ENCODE measurements at places on chromosomes 6 and 20.

GRCh38 chr6:156840606-156841005, 63.4 kb downstream of the ARID1B start:
- no peak for DNase-seq

GRCh38 chr6:42629845-42630244, 66.0 kb downstream of the UBR2 start:
- DNase-seq = no peak

- no peak for DNase-seq
Measured at GRCh38 chr6:121865811-121866210, 430.4 kb downstream of the GJA1 start.

DNA sequence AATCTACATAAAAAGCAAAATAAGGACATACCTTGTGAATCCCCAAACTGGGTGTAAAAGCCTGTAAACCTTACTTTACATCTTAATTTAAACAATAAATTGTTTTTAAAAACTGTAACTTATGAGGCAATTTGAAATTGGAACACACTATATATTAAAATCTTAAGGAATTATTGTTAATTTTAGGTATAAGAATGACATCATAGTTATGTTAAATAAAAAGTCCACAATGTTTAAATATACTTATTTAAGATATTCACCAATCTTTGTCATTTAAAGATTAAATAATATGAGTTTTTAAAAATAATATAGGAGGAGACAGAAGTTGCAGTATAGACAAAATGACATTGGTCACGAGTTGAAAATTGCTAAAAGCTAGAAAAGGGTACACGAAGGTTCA, 621.9 kb upstream of the POU3F2 start:
- no peak for DNase-seq

DNA sequence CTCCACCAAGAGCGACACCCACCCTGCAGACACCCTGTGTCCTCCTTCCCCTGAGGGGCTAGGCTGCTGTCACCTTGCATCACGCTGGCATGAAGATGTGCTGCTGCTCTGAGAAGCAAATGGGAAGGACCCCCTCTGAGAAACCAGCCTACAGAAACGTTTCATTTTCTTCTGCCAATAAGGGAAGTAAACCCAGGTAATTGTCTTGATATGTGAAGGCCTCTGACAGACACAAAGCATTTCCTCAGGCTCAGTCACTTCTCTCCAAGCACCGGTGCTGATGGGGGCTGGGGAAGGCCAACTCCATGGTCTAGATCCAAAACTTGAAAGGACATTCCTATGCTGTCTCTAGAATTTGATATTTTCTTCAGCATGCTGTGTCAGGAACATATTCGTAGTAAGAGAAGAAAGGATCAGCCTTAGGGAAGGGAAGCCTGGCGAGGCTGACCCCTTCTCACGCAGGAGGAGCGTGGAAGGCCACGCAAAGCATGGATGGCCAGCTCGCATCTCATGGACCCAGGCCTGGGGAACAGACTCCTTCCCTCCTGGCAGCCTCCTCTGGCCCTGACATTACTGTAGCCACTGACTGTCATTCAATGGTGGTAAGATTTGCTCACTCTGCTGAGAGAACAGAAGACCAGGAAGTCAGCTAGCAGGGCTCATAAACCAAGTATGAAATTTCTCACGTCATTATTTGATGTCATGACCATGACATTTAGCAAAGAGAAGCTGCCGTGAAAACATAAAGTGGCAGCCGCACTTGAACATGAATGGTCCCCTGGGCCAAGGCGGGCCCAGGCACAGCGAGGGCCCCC, 20.4 kb downstream of the ACSS1 start:
- DNase-seq = no peak

- no peak for DNase-seq
Measured at GRCh38 chr20:17587148-17587547, 17.3 kb downstream of the DSTN start.

- DNase-seq = no peak
Measured at GRCh38 chr6:79377047-79377446, 142.6 kb upstream of the HMGN3 start.

GRCh38 chr20:54041336-54041735, 29.1 kb downstream of the BCAS1 start:
- no peak for DNase-seq

DNA sequence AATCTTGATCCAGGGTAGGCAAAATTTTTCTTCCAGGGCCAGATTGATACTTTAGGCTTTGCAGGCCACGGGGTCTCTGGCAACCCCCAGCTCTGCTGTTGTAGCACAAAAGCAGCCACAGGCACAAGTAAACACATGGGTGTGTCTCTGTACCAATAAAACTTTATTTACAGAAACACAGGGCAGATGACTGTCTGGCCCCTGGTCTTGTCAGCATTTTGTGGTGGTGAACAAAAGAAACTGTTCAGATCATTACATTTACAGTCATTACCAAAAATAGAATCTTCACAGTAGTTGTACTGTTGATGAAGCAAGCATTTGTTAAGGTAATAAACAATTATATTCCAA, 45.0 kb upstream of the KIF25 start:
- DNase-seq = no peak

GRCh38 chr6:150028799-150029198, 3.5 kb upstream of the RAET1L start:
- DNase-seq = no peak

GRCh38 chr6:56692523-56693245, 50.0 kb upstream of the DST start:
- peak; percentile 89 for DNase-seq

DNA sequence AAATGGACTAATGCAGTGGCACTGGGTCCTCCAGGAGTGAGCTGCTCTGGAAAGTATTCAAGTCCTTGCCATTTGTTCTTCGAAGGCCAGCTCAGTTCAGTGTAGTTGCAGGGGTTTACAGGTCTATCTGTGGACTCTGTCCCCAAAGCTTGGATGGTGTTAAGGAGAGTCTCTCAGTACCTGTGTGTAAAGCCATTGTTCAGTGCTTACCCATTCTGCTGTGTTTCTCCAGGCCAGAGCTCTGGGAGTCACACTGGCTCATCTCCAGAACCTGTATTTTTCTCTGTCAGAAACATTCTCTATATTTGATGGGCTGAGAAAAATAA, 66.6 kb downstream of the DTD1 start:
- DNase-seq = no peak

DNA sequence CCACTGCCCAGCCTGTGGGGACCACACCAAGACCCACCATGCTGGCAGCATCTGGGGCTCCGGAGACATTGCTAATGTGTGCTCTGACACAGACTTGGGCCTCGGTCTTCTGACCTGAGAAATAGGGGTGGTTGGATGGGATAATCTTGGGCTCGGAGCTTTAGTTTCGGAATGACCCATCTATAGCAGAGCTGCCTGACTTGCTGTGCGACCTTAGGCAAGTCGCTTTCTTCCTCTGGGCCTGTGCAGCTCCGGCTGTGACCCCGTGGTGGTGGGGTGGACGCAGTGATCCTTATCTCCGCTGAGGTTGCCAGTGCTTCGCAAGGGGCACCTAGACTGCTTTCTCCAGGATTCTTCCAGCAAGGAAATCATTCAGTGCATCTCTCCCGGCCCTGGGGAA, 43.7 kb downstream of the CEBPB start:
- DNase-seq = no peak

DNA sequence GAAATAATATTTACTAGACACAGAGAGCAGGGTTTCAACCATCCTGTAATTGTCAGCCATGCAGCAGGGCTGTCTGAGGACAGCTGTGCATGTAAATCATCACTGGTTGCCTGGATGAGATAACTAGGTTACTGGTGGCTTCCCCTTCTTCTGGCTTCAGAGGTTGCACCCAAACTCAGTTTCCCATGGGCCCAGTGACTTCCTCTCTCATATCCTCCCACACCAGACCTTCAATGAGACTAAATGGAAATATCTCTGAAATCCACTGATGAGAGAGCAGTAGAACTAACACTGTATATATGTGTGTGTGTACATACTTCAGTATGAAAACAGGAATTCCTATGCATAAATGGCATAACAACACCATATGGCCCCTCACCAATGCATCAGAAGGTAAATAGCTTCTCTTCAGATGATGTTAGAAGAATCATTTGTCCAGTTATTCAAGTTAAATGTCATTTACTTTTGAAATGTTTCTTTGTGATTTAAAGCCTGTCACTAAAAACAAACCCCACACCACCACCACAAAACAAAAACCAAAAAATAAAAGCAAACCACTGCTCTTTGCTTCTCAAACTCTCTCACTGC, 51.0 kb upstream of the IL20RA start:
- no peak for DNase-seq

- no peak for DNase-seq
Measured at GRCh38 chr6:36320475-36320874, 16.2 kb downstream of the BNIP5 start.

DNA sequence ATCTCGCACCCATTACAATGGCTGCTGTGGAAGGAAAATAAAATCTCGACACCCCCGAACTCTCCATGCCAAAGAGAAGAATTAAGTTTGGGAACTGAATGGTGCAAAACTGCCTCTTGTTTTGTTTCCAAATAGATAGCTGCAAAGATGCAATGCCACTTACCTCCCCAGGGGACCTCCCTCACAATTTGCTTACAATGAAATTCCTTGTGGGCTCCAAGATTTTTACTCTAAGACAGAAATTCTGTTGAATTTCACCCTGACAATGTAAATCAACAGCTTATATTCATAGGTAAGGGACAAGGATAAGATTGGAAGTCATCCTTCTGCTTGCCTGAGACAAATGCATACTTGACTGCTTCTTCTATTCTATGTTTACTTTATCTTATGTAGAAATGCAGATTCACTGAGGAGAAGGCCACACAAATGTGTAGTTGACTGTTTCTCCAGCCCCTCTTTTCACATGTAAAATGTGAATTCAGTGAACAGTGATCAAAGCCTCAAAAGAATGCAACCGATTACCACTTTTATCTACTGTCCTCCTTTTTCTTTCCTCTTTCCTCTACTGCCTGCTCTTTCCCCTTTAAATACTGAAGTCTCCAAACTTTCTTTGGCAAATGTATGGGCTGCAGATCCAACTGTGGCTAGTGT, 36.6 kb downstream of the ADGRF4 start:
- no peak for DNase-seq

- DNase-seq = no peak
Measured at GRCh38 chr6:55260181-55260580, 67.1 kb upstream of the GFRAL start.

DNA sequence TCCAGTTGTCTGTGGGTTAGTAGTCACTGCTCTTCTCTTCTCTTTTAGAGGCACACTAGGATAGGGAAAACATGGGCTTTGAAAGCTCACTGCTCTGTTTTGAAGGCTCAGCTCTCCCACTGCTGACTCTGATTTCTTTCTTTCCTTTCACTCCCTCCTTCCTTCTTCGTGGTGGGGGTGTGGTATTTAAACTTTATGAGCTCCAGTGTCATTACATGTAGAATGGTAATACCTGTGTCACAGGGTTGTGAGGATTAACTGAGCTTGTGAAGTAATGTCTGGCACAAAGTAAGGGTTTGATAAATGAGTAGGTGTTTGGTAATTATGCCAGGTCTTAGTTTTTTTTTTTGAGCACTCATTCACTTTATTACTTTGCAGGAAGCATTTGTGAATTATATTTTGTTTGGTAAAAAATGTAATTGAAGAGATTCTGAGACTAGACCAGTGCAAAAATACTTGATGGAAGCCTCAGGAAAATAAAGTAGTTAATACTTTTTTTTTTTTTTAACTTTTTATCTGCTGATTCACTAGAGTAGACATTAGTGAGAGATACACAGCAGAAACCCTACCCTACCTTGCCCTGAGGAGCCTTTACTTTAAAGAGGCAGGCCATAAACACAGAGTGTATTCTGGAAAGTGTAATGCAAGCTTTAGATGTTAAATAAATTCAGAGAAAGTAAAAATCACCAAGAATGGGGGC, 17.3 kb downstream of the SMAP1 start:
- no peak for DNase-seq

- DNase-seq = no peak
Measured at GRCh38 chr20:3367089-3367488, 40.4 kb downstream of the DNAAF9 start.

- DNase-seq = no peak
Measured at GRCh38 chr6:42125663-42126062, 16.8 kb downstream of the C6orf132 start.

DNA sequence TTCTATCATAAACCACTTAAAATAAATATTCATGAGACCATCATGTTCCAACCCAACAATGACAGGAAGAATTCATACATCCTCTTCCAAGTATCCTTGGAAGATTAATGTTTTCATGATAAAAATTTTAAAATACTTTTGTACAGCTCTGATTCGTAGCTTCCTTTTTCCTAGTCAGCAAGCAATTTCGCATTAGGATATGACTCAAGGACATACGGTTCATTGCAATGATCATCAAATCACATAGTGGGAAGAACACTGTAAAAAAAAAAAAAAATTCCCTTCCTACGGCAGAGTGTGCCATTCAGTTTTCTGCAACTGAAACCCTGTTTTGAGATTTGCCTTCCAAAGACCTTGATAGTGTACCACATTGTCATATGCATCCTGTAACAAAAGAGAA, 35.3 kb upstream of the GFOD1 start:
- DNase-seq = peak; percentile 69

DNA sequence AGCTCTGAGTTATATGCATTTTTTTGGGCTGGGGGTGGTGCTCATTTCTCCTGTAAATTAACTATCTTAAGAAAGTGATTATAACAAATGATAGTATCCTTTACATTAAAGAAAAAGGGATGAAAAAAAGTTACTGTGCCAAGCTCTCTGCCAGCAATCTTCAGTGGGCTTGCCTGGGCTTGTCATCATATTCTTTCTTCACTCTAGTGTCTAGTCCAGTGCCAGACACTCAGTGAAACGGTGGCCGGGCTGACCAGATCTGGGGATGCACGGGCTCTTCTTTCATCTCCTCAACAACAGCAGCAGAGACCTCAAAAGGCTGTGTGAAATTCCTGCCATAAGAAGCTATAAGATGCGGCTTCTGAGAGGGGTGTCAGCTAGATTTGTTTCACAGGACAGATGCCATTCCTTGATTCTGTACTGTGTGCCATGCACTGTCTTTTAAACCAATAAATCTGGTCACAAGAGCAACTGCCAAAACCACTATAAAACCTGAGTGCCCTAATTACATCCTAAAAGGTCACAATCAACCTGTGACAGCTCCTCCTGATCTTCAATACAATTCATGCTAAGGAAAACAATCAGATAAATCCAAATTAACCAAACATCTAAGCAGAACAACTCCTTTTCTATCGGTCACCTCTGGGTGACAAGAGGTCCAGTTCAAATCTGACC, 12.1 kb downstream of the EXOC2 start:
- DNase-seq = no peak

DNA sequence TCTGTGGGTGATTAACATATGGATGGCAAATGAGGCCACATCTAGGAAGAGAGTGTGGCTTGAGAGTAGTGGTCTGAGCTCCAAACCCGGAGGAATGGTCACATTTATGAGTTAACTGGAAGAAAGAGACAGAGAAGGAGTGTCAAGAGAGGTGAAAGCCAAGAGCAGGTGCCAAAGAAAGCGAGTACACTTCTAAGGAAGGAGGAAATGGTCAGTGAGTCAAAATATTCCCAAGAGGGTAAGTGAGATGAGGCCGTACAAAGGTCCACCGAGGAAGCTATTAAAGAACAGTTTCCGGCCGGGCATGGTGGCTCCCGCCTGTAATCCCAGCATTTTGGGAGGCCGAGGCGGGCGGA, 104.5 kb upstream of the RNF24 start:
- no peak for DNase-seq

Measured in AG10803 (cell line).